ENCODE measurements at places on chromosomes 3 and 15.

DNA sequence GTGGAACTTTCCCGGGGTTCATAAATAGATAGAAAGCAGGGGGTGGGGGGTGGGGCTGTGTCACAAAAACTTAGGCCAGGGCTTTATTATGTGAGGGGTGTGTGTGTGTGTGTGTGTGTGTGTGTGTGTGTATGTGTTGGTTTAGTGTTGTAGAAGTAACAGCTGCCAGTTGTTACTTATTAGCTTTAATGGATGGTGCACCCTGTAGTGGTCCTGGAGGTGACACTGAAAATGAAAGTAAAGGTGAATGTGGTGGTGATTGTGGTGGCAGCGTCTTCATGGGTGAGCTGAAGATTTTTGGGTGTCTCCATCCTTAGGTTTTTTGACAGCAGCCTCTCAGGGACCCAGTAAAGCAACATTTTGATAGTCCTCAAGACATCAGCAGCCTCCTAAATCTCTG, 449.9 kb downstream of the PDCD6IP start:
- no peak for DNase-seq

- peak; percentile 20 for DNase-seq
These were observed 6.1 kb upstream of the RPP14 start for GRCh38 chr3:58299839-58300516.

DNA sequence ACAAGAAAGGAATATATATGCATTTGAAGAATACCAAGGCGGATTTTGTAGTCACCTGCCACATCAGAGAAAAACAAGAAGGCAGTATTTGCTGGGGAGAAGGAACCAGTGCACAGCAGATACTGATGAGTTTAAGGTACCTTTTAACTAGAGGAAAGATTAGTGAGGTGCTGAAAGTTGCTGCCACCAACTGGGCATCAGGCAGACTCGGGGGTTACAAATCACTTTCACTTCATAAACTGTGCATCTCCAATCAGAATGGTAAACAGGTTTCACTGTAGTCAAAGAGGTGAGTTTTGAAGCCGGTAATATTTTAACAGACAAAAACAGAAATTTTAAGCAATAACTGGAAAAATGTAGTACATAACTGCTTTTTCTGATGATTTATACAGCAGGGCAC, 4.1 kb downstream of the FBN1 start:
- DNase-seq: no peak

DNA sequence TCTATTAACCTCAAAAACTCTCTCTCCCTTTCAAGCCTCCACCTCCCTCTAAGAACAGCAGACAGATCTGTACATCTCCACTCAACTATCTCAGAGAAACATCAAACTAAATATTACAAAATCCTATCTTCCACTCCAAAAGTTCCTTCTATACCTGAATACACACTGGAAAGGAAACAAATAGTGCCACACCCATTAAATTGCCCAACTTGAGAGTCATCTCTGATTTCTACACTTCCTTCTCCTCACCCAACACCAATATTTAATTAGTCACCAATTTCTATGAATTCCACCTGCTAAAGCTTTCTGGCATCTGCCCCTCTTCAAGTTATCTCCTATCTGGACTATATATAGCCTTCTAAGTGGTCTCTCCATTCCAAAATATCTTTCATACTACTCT, 65.8 kb downstream of the PEAK1 start:
- DNase-seq: no peak

GRCh38 chr3:23739536-23739935, 66.2 kb upstream of the UBE2E1 start:
- DNase-seq: no peak

DNA sequence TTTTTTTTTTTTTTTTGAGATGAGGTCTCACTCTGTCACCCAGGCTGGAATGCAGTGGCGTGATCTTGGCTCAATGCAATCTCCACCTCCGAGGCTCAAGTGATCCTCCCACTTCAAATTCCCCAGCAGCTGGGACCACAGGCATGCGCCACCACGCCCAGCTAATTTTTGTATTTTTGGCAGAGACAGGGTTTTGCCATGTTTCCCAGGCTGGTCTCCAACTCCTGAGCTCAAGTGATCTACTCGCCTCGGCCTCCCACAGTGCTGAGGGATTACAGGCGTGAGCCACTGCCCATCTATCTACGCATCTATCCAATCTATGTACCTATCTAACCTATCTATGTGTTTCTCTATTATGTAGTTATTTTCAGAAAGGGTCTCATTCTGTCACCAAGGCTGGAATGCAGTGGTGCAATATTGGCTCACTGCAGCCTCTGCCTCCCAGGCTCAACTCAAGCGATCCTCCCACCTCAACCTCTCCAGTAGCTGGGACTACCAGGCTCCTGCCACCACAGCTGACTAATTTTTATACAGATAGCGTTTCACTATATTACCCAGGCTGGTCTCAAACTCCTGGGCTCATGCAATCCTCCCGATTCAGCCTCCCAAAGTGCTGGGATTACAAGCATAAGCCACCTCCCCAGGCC, 20.2 kb upstream of the GPX1 start:
- DNase-seq: no peak

DNA sequence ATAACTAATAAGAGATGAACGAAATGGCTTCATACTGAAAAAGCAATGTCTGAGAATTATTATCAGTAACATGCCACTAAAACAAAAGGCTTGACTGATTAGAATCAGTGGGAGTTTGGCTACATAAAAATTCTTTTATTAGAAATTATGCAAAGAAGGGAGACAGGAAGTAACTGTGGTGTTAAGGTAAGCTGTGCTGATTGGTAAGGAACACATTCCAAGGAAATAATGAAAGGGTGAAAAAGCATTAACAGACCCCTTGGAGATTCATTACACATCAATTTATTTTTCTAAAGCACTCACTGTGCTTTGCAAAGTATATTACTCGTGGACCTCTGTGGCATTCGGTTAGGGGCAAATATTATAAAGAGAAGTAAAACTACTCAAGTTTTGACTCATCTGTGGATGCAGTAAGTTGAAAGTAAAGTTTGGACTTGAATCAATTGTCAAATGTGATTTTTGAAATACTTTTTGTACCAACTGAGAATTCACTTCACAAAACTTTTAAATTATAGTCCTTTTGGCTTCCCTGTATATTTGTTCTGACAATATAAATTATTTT, 176.1 kb upstream of the ZPLD1 start:
- DNase-seq: no peak

DNA sequence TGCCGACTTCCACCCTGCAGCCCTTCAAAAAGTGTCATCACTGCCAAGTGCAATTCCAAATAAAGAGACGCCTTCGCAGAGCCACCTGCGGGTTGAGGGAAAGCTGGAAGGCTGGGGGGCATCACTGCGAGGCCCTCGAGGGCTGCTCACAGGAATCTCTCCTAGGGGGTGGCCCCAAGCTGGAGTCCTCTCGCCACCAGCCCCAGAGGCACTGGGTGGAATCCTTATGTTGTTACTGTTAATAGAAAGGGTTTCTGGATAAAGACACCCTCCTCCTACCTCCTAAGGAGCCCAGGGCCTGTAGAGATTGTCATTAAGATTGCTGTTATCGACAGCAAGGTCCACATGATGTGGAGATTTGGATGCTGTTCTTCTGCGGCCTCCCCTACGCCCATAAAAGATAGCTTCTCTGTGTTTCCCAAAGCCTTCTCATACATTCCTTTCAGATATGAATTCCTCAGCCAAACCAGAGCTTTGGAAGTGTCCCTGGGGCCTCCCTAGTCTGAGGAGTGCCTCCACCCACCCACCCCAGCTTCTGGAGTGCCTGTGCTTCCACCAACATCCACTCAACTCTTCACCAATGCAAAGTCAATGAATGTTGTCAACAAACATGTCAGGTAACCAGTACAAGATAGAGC, 512.7 kb downstream of the SHQ1 start:
- DNase-seq: no peak

GRCh38 chr15:79463043-79463780, 31.1 kb downstream of the MINAR1 start:
- DNase-seq: no peak

DNA sequence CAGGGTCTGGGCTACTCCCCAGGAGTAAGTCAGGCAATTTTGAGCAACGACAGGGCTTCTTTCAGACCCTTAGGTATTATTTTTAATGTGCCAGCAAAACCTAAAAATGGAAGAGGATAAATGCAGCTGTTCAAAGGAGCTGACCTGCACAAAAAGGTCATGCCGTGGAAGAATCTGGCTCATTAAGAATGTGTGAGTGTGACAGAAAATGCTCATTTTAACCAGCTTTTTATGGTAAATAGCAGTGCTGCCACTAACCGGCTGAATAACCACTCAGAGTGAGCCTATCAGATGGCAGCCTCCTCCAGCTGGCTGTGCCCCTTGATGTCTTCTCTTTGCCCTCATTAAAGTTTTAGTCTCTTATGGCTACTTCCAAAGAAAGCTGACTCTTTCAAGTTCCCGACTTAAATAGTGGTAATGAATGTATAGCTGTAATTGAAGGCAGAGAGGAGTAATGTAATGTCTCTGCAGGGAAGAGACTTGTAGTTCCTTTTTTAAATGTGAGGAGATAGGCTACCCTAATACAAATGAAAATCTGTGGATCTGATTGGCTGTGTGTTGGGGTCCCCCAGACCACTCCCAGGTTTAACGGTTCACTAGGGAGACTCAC, 9.5 kb upstream of the FSTL1 start:
- DNase-seq: no peak

DNA sequence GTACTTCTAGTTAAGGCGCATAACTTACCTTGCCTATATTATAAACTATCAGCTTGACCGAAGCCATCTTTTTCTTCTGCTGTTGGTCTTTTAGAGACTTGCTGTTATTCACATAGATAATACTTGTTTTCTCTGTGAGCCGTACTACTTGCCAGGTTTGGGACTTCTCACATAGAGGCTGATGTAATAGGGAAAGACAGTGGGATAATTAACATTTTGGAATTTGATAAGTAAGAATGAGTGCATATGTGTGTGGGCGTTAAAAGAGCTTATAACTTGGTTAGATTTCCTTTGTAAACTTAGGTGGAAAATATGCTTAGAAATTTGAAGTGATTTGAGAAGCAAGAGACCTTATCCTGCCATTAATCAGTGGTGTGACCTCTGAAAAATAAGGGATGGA, 47.8 kb downstream of the FNDC3B start:
- no peak for DNase-seq

- no peak for DNase-seq
These were observed 99.6 kb upstream of the NANOGP8 start for GRCh38 chr15:35184646-35185045.

DNA sequence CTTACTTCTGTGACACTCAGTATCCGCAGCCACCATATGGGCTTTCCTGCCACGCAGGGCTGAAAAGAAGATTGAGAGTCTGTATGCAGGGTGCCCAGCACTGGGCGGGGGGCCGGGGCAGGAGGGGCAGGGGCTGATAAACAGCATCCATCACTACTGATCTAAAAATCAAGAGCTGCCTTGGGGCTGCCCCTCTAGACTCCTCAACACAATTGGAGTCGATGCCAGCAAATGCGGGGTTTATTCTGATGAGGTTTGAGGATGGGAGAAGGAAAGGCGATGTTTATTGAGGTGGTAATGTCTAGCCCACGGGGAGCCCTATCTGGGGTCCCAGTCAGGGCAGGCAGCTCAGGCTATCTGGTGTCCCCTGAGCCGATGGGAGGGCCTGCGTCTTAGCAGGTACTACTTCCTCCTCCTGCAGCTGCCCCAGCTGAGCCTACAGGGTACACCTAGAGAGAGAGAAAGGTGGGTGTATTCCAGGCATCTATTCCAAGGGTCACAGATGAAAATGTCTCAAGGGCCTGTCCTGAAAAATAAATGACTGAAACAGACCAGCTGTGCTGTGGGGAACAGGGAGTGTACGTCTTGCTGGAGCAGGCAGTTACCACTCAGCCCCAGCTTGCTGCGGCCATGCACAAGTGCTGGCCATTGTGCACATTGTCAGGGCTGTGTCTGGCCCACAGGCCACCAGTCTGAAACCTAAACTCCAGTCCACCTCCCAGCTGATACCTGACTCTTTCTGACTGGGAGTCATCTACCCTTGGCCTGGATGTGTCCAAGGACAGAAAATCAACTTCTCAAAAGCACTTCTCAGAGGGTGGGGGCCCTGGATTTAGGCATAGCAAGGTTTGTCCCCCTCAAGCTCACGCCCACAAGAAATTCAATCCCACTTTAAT, 19.5 kb downstream of the ISG20 start:
- DNase-seq: no peak

DNA sequence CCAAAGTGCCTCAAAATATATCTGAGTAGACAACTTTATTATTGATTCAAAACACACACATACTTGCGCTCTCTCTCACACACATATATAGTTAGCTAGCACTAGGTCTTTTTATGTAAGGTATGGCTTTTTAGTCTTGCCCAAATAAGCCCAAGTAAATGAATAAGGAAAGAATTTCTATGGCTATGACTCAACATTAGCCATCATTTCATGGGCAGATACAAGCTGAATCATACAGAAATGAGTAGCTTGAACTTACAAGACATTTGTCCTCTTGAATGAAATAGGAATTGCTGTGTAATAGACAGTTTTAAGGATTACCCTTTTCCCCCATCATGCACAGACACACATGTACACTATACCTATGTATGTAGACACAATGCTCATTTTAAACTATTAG, 4.9 kb downstream of the CADPS start:
- no peak for DNase-seq

- peak; percentile 23 for DNase-seq
These were observed 1241.5 kb upstream of the GBE1 start for GRCh38 chr3:83002869-83003445.

DNA sequence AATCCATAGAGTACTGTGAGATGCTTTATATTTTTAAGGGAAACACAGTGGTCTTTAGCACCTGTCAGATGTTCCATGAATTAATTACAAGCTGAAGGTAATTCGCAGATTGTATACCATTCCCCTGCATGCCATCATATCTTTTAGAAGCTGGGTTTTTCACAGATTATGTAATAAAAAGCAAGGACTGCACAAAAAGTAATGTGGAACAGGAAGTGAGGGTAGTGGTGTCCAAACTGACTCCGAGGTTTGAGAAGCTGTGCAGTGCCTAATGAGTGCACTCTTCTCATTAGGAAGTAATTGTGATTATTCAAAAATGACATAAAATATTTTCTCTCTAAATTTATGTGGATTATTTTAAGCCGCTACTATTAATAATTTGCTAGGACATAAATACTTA, 123.2 kb downstream of the GOLIM4 start:
- no peak for DNase-seq

DNA sequence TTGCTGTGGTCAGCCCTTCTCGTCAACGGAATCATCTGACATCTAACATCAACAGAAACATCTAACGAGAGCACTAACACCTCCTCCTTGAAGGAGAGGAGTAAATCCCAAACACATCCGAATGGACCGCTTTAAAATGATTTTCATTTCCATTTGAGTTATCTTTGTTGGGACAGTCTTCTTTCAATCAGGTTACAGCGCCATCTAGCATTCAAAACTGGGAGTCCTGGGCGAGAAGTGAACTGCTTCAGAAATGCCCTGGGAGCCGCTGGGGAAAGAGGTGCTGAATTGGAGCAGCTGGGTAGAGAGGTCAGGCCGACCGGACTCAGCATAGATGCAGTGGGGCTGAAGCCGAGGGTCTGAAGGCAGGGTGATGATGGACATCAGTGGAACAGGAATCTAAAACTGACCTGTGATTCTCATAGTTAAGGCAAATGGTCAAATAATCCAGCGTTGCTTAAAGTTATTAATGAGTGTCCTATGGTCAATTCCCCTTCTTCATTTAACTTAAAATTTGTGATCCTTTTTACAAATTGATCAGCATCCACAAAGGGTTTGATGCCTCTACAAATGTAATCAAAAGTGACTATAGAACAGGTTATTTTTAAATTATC, 170.0 kb upstream of the NDN start:
- DNase-seq: peak; percentile 15

- DNase-seq: no peak
These were observed 246.5 kb upstream of the LRRN1 start for GRCh38 chr3:3552761-3553160.
